ENCODE measurements at places on chromosomes 4 and X.

GRCh38 chr4:176238826-176239225, 30.2 kb downstream of the ASB5 start:
- DNase-seq, result no peak

DNA sequence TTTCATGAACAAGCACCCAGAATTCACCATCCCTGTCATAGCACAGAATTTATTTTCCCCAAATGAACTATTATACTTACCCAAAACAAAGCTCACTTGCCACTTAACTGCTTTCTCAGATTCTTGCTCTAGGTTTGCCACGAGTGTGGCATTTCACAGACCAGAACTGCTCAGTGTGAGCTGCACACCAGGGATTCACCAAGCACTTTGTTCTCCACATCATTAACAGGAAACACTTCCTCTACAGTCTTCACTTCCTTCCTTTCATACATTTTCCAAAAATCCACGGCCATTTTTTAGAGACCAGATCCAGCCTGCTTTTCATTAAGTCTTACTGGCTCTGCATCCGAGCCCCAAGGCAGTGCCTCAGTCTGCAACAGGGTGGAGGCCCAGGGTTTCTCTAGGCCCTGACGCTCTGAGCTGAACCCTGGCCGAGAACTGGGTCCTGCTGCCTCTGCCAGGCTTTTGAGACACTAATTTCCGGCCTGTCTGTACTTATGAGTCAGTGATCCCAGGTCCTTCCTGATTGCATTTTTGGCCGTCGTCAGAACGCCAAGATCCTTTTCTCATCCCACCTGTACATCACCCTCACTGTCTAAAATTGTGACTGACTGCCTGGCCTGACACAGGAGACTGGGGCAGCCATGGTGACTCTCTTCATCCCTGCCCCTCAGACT, 67.6 kb upstream of the MTNR1A start:
- DNase-seq, result no peak

- no peak for DNase-seq
Measured at GRCh38 chrX:9586992-9587392, 122.1 kb downstream of the TBL1X start.

DNA sequence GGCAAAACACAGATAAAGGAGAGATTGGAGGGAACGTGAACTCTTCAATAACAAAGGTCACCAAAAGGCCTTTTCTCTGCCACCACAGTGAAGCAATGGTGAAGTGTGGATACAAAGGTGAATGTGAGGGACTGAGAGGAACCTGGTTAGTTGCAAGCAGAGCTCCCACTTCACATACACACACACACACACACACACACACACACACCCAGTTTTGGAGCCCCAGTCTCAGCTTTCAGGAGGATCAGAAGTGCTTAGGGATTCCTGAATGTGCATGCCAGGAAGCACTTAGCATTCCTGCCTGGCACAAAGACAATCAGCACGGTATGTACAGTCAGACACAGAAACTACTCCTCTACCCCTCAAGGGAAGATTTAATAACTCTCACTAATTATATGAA, 71.5 kb downstream of the ARHGEF9 start:
- no peak for DNase-seq

All from fibroblast of skin of left biceps (primary cell).